ENCODE measurements at places on chromosomes 12 and 14.
A peak's percentile ranks its signal among the peaks of the same experiment; 100 is the strongest.

- no peak for DNase-seq
Measured at GRCh38 chr12:70486588-70486987, 120.5 kb downstream of the KCNMB4 start.

- DNase-seq = no peak
Measured at GRCh38 chr12:115941362-115941761, 336.1 kb downstream of the MED13L start.

- DNase-seq = no peak
Measured at GRCh38 chr14:32662211-32662610, 276.5 kb upstream of the NPAS3 start.

- DNase-seq = peak; percentile 68
Measured at GRCh38 chr12:54216797-54217661, 28.2 kb upstream of the SMUG1 start.

DNA sequence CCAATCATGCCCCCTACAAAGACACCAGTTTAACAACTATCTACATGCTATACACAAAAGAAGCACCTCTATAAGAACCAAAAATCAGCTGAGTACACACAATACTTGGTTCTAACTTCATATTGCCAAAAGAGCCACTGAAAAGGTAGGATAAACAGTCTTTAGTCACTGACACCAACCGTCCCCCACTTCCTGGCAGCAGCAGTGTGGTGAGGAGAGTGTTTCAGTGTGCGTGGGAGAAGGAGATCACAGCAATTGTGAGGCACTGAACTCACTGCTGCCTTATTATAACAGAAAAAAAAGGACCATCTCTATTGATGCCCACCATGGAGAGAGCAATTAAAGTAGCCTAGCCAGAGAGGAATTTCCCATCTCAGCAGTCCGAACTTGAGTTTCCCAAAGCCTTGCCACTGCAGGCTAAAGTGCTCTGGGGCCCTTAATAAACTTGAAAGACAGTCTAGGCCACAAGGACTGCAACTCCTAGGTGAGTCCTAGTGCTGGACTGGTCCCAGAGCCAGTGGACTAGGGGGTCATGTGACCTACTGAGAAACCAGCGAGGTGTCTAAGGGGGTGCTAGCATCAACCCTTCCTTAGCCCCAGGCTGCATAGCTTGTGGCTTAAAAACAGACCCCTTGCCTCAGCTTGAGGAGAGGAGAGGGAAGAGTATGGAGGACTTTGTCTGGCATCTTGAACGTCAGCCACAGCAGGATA, 37.1 kb upstream of the LMNTD1 start:
- DNase-seq = no peak

- DNase-seq = no peak
Measured at GRCh38 chr14:31902002-31902401, 175.1 kb upstream of the ARHGAP5 start.

- DNase-seq = no peak
Measured at GRCh38 chr12:16833376-16834015, 227.5 kb upstream of the LMO3 start.

GRCh38 chr14:72332046-72332445, 399.8 kb downstream of the RGS6 start:
- no peak for DNase-seq

Data from central memory CD8-positive, alpha-beta T cell (primary cell).